Activated CD4-positive, alpha-beta memory T cell treated with anti-CD3 and anti-CD28 coated beads for 36 hours (primary cell): ENCODE measurements at places on chromosomes 3 and 15.
A peak's percentile ranks its signal among the peaks of the same experiment; 100 is the strongest.

- no peak for DNase-seq
Observed at GRCh38 chr3:99783011-99783573, 34.6 kb upstream of the CMSS1 start.

- no peak for DNase-seq
Observed at GRCh38 chr3:50630394-50630793, 13.4 kb downstream of the MAPKAPK3 start.

GRCh38 chr3:133608388-133608787, 34.9 kb downstream of the CDV3 start:
- DNase-seq = no peak

GRCh38 chr3:153051427-153052095, 110.5 kb upstream of the RAP2B start:
- DNase-seq = no peak

DNA sequence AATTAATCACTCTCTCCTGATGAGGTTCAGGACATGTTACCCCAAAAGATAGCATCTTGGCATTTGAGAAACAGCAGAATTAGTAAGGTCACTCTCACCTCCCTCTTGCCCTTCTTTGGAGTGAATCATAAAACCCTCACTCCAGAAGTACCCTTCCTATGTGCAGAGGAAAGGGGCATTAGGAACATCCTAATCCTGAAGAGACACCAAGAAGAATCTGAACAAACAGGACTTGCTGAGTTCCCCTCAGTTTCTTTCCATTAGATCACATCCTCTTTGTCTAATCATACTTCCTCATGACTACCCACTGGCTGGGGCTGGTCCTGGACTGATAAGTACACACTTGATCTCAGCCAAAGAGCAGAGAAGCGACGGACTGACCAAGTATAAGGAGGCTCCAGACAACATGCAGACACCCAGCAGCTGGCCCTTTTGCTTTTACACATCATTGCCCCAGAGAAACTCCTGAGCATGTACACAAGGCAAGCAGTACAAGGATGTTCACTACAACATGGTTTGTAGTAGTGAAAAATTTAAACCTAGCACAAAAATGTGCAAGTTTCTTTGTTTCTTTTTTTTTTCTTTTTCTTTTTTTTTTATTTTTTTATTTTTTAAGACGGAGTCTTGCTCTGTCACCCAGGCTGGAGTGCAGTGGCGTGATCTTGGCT, 15.0 kb upstream of the TM6SF1 start:
- DNase-seq = peak; percentile 18

GRCh38 chr3:21747376-21747775, 3.6 kb downstream of the ZNF385D start:
- no peak for DNase-seq

- no peak for DNase-seq
Observed at GRCh38 chr3:62134061-62134496, 239.3 kb downstream of the FEZF2 start.

GRCh38 chr3:42263354-42264346, 2.3 kb downstream of the CCK start:
- peak; percentile 22 for DNase-seq

DNA sequence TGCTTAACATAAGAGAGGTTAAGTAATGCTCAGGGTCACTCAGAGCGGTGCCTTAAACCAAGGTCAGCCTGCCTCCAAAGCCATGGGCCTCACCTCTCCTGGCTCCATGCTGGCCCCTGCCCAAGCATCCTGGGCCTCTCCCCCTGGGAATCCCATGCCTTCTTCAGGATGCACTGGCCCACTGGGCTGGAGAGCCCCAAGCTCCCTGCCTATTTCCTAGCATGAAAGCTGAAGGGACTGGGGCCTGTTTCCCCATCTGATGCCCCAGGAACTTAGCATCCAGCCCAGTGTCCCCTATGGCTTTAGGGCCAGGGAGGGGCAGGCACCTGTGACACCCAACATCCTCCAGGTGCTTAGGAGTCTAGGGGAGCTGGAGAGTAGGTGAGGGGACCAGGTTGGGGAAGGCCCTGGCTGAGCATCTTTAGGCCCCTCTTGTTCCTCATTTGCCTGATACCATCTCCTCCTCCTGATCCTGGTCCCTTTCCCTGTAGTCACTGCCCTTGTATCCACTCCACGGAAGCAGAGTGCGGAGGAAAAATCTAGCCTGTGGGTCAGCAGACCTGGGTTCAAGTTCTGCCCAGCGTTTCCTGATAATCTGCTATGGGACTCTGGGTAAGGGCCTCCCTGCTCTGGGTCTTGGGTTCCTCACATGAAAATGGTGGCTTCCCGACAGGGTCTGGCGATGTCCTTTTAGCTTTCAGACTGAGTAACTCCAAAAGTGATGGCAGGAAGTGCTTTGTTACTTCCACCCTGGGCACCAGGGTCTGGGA, 28.6 kb downstream of the EHD4 start:
- DNase-seq = no peak

DNA sequence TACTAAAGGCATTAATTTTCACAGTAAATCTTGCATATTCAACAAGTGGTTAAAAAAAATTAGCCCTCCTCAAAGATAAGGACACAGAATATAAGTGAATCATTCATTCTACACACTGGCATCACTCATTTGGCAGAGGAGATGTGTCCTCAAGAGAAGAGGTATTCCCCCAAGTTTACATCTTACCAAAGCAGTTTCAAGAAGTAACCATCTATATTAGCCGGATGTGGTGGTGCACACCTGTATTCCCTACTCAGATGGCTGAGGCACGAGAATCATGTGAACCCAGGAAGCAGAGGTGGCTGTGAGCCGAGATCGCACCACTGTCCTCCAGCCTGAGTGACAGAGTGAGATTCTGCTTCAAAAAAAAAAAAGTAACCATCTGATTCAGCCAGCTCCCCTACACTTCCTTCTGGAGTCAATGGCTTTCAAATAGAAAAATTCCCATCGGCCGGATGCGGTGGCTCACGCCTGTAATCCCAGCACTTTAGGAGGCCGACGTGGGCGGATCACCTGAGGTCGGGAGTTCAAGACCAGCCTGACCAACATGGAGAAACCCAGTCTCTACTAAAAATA, 15.4 kb downstream of the RAF1 start:
- no peak for DNase-seq
